ENCODE measurements at places on chromosomes 13 and 19.

DNA sequence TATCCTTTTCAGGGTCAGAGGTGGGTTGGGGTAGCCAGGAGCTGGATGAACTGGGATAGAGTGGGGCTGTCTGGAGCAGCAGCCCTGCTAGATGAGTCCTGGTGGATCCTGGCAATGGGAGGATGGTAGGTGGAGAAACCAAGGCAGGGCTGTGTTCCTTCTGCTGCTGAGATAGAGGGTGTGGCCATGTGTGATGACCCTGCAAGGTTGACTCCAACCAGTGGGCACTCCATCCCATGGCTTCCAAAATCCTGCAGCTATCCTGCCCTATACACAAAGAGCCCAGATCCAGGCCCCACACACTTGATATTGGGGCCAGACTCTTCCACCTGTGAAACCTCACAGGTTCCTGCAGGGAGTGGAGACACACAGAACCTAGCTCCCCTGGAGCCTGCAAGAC lies 2.4 kb upstream of the ZNF446 start:
- no peak for DNase-seq

- no peak for DNase-seq
Observed at GRCh38 chr13:46844431-46844830, 47.5 kb upstream of the ESD start.

DNA sequence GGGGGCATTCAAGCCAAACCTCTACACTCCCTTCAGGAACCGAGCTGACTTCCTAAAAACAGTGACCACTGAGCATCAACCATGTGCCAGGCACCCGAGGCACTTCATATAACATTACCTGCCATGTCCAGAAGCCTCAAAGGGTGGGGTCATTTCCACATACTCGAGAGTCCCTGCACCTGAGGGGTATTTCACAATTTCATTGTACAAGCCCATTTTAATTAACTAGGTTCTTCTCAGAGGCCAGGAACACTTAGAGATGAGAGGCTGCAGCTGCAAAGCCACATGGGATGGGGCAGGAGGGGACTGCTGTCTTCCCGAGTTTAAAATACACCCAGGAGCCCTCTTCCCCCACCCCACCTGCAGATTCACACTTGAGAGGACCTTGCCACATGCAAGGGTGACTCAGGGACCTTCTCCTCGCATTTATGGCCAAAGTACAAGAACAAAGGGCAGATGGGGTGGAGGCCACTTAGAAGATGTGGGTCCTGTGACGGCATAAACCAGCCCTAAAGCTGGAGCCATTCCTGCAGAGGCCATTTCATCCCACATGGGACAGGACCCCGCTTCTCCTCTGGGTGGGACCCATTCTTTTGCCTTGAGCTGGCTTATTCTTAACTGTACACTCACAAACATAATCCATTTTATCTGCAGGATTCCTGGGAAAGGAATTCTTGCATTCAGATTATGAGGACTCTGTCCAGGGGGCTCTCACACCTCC lies 43.9 kb downstream of the RAB20 start:
- DNase-seq, result no peak

DNA sequence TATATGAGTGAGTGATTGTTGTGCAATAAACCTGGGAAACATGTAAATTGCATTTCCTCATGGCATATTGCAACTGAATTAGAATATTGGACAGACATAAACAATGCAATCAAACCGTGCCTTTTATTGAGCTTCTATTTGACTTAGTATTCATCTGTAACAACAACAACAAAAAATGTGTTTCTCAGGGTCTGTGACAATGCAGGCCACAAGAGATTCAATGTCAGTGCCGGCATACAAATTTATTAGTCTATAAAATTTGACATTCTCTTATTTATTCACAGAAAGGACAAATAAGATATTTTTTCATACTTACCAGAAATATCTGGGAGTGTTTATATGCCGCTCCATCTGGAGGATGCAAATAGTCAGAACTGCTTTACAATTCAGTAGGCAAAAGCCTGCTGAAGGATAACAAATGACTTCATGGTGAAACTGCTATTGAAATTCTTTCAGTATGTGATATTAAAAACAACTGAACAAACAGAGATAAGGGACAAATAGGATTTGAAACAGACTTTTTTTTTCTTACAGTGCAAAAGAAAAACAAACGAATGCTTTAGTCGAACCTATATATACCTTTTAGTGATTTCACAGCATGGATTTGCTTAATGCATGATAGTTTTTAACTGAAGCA lies 77.2 kb downstream of the DACH1 start:
- no peak for DNase-seq

DNA sequence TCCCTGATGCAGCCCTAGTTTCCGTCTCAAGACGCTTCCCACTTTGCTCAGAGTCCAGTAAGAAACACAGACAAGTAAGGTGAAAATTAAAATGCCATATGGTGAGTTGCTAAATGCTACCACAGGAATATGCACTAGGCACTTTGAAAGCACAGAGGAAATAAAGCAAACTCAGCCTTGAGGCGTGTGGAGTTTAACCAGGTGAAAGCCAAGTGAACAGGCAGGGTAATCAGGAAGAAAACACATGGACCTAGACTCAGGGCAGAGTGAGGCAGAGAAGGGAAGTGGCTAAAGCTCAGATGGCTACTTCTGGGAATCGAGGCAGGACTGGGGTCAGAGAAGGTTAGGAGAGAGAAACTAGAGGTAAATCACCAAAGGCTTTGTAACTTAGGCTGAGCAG lies 5.4 kb upstream of the UBL3 start:
- DNase-seq, result no peak

DNA sequence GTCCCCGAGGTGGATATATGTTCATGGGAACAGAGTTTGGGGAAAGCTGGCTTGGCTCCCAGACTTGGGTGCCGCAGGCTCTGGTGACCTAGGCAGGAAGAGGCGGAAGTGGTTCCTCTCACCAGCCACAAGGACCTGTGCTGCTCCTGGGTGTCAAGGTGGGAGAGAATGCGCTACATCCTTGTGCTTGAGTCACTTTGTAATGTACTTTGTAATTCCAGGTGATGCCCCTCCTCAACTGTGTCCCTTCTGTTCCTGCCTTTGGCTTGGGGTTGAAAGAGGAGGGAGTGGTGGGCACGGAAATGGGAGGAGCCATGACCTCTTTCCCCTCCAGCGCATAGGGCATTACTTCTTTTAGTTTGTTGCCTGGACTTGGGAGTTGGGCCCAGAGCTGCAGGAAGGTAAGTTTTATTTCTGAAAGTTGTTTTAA lies 10.9 kb downstream of the GARRE1 start:
- DNase-seq, result no peak

GRCh38 chr19:23440207-23440606 lies 44.9 kb upstream of the ZNF91 start:
- DNase-seq, result no peak

GRCh38 chr19:8517551-8518442 lies 3.8 kb upstream of the ZNF414 start:
- no peak for DNase-seq

- no peak for DNase-seq
Observed at GRCh38 chr13:36918246-36919131, 1.5 kb downstream of the SMAD9 start.

GRCh38 chr13:112711528-112712265 lies 21.9 kb downstream of the ATP11A start:
- DNase-seq, result no peak

GRCh38 chr13:77989281-77989680 lies 70.7 kb upstream of the EDNRB start:
- DNase-seq, result no peak

DNA sequence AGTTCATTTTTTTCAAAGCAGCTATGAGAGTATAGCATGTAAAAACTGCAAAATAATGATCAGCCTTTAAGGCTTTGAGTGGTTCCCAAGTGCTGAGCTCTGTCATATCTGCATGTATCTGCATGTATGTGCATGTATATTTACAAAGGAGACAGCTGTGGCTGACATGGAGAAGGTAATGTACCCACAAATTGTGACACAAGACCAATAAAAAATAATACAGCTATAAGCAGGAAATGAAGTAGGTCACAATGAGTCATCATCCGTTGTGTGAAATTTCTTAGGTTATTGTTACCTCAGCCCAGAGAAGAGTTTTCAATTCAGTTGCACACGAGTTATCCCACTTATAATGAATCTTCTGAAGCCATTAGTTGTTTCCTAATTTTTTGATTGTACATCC lies 60.9 kb upstream of the MED4 start:
- DNase-seq, result no peak

DNA sequence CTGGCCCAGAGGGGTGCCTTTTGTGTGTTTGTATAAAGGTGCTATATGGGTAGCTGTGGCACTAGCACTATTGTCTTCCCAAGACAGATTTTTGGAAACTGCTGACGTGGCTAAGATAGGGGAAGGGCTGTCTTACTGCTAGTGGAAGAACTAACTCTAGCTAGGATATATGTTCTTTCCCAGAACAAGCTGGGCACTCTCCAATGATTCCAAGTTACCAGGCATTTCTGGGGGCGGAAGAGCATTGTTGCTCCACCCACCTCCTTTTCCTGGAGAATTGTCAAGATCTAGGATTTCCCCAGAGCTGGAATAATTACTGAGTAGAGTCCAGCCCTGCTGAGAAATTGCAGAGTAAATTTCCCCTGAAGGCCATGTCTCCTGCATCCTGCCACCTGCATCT lies 408.3 kb downstream of the KLF5 start:
- DNase-seq, result no peak

DNA sequence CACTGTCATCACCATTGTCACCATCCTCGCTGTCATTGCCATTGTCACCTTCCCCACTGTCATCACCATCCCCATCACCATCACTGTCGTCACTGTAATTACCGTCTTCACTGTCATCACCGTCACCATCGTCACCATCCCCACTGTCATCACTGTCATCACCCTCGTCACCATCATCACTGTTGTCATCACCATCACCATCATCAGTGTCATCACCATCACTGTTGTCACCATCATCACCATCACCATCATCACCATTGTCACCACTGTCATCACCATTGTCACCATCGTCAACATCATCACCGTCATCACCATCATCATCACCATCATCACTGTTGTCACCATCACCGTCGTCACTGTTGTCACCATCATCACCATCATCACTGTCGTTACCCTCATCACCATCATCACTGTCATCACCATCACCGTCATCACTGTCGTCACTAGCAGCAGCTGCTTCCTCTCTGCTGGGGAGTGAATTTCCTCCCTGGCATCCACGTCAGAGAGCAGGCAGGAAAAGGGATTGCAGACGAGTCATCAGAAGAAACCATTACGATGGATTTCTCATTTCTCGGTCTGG lies 27.3 kb downstream of the TMEM255B start:
- DNase-seq, result no peak

DNA sequence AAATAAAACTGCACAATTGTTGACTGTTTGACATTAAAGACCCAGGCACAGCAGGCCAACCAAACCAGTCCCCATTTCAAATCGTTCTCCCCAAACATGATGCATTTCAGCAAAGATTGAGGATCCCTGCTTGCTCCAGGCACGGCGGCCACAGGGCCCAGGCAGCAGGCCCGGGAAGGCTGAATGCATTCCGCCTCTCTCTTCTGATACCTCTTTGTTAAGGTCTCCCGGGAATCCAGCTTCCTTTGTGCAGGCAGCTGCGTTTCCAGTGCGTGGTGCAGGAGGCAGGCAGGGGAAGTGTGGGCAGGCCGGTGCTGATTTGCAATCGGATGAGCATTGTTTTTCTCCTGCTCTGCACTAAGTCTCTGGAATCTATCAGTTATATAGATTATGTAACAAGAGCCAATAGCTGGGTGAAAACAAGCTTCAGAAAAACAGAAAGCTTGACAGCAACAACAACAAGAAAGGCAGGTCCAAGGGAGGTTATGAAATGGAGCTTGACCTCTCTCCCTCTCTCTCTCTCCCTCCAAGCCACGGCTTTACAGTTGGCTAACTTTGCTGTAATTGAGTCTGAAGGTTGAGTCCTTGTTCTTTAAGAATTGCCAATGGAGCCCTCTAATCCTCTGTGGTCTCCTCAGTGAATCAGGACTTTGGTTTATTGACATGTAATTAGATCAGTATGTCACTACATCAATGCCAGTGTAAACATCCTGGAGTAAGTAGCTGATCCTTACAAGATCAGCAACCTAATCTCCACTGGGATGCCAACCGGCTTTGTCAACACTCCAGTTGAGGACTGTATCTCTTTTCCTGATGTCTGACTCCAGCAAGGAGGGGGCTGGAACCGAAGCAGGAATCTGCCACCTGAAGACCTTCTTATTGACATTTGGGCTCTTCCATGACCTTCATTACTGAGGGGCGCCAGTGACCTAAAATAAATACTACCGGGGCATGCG lies 338.0 kb downstream of the TEX29 start:
- DNase-seq, result no peak

DNA sequence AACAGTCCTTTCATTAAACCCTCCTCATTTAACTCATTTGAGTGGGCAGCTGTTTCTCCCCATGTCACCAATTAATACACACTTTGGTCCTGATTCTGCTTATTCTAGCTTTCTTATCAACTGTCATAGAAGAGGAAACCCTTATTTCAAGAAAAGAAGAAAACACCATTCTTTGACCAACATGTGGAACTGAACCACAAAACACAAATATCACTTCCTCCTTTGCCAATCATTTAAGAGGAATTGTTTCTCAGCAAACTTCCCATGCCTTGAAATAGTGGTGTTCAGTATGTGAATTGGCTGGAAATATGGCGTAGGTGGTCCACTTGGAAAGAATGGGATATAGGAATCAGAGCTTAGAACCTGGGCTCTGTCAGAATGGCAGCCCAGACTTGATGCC lies 20.4 kb downstream of the MBD3L2B start:
- DNase-seq, result no peak

GRCh38 chr19:16760990-16761389 lies 41.3 kb downstream of the NWD1 start:
- no peak for DNase-seq

DNA sequence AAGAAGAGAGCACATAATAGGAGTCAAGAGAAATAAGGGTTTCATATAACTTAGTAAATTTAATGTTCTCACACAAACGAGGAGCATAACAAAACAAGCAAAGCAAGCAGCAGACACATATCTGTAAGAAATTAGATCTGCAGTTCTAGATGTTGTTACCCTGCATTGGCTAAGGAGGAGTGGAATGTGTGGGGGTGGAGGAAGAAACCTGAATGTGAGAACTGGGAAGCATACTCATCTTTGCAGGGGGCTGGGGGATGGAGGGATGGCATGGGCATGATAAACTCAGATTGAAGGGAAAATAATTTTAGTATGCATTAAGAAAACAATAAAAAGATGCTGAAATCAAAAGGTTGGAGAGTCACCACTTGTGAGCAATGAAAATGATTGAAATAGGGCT lies 255.0 kb downstream of the LIG4 start:
- no peak for DNase-seq

DNA sequence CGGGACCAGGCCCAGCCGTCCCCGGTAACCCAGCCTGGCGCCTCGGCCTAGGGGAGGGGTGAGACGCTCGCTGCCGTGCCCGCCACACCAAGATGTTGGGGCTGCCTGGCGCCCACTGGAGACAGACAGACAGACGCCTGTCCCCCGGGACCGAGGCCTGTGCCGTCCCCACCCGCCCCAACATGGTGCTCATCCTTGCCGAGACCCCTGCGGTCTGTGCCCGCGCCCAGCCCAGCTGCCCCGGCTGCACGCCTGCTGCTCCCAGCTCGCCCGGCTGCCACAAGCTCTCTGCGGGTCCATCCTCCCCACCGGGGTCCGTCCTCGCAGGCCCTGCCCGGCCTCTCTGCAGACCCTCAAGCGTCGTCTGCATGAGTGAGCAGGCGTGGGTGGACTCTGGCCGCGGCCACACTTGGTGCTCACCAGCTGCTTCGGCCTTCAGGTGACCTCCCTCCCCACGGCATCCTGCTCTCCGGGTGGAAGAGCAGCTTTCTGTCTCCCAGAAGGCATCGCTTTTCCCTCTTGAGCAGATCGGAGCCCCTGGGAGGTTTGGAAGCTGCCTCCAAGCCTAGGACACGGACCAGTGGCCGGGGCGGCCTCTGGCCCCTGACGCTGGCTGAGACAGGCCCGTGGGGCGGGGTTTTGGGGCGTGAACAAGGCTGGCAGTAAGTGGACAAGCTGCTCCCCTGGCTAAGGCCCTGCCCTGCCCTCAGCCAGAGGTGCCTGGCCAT lies 6.7 kb upstream of the TMPRSS9 start:
- DNase-seq, result no peak
